NAMALWA (cell line): ENCODE measurements at places on chromosomes 12 and 14.

DNA sequence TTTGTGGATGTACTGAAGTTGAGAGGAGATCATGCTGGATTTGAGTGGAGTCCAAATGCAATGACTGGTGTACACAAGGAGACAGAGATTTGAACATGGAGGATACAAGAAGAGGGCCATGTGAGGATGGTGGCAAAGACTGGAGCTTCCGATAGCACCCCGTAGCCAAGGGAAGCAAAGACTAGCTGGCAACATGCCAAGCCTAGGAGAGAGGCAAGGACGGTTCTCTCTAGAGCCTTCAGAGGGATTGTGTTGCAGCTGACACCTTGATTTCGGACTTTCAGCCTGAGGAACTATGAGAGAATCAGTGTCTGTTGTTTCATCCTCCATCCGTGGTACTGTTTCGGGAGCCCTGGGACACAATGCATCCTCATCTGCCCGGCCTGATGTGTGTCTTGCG, 202.5 kb downstream of the SLC15A4 start:
- DNase-seq: no peak

GRCh38 chr12:70094467-70094866, 148.8 kb upstream of the CNOT2 start:
- no peak for DNase-seq

DNA sequence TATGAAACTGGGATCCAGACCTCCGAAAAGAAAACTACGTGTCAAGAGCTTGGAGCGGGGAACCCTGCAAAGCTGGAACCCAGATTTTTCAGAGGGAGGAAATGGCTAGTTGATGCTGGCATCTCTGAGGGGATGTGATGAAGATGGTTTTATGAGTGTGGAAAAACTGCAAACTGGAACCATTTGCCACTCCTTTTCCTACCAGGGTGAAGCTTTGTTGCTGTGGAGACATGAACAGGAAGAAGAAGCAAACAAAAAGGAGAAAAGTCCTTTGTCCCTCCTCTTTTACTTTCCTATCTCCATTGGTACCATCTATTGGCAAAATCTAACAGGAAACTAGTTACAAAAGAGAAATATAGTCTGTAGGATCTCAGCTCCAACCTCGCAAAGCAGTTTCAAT, 39.2 kb downstream of the CDK17 start:
- no peak for DNase-seq

GRCh38 chr14:100822532-100823296, 3.2 kb upstream of the MEG3 start:
- DNase-seq: no peak

DNA sequence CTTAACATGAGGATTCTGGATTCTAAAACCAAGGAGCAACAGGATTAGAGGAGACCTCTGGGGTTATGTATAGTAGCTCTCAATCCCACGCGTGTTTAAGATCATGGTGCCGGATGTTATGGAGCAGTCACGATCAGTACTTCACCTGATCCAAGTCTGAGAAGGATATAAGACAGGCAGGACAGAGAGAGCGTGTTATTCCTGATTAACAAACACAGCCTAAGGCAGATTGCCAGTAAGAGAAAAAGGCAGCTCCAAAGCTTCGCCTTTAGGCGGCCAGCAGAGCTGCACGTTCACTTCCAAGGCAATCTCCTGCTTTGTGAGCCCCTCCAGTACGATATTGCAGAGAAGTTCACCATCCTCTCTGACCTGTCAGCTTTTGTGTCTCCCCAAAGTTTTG, 5.5 kb downstream of the SETD3 start:
- no peak for DNase-seq

- no peak for DNase-seq
These were observed 29.9 kb upstream of the YBX3 start for GRCh38 chr12:10753059-10753458.

DNA sequence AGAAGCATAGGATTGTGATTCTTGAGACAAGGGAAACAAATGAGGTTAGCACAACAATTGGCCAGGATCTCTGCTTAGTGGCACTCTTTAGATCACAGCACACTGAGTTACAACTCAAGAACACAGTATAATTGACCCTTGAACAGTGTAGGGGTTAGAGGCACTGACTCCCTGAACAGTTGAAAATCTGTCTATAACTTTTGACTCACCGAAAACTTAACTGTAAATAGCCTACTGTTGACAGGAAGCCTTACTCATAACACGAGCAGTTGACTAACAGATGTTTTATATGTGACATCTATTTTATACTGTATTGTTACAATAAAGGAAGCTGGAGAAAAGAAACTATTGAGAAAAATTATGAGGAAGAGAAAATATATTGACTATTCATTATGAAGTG, 296.1 kb downstream of the RERGL start:
- no peak for DNase-seq

DNA sequence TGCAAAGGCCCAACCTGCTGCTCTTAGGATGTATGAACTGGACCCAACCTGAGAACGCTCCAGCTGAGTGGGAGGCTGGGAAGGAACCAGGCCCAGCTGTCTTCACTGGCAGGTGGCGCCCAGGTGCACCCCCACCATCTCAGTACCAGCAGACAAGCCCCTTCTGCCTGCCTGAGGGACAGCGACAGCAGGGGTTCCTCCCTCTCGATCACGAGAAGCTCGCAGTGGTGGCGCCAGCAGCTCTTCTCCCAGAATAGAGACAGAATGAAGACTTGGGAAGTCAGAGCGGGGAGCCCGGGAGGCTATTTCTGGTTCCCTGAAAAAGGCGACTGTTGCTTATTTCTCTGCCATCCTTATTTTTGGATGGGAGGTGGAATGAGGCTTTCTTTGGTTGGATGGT, 46.5 kb downstream of the CHGA start:
- no peak for DNase-seq

- no peak for DNase-seq
These were observed 98.5 kb upstream of the NEDD1 start for GRCh38 chr12:96808587-96808986.

DNA sequence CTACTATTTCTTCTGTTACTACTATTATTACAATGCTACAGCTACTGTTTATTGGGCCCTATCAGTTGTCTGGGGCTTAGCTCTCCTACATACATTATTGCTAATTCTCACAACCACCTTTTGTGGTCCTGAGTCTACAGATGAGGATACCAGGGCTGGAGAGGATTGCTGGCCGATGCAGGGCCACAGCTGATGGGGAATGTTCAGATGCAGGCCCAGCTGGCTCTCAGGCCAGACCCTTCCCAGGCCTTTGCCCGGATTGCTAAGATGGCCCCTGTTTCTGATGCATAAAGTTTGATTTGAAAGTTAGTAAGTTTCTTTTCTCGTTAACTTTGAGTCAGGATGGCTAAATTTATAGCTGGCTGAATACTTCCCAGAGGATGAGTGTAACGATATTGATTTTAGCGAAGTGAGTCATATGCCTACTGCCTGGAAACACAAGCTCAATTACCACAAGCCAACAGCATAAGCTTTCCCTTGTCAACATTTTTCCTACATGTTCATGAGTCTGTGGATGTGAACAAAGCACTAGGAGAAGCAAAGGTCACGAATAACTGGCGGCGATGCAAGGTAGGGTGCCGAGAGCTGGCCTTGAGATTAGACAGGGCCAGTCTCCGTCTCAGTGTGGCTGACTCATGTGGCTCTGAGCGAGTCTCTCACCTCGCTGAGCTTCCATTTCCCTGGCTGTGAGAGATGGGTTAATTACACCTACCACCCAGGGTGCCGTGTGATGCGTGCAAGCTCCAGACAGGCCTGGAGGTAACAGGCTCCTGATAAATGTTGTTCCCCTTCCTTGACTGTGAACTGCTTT, 111.0 kb downstream of the BEGAIN start:
- no peak for DNase-seq

DNA sequence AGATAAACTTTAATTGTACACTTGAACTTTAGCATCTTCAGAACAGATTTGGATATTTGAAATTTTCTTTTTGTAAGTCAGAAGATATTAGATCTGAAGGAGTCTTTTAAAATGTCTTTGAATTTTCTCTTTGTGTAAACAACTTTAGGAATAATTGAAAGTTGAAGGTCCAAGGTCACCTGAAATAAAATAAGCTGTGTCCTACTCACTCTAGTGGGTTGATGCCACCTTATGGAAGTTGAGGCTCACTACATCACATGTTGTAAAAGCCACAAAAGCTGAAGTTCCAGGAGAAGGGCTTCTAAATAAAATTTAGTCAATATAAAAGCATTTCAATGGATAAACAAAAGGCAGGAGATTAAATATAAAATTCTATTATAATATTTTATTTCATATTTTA, 122.0 kb upstream of the ATXN7L3B start:
- peak; percentile 53 for DNase-seq

DNA sequence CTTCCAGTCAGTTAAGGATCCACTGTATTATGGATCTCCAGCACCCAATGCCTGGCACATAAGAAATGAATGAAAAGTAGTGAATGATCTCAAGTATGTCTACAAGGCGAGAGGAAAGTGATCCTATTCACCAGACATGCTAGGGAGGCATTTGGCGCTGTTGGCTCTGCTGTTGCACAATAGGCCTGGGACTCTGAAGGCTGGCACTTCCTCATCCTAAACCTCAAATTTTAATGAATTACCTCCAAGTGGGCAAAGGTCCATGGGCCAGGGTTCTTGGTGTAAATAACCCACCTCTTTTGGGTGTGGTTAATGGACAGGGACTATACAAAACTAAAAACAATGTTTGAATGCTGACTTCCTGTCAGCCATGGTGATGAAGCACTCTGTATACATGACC, 173.4 kb upstream of the PZP start:
- DNase-seq: no peak
